Fibroblast of the conjunctiva (primary cell): ENCODE measurements at places on chromosomes 3 and 15.

GRCh38 chr3:71430941-71431552 lies 152.5 kb downstream of the FOXP1 start:
- no peak for DNase-seq

- peak; percentile 13 for DNase-seq
Measured at GRCh38 chr15:88465633-88466224, 1.5 kb downstream of the MRPL46 start.

GRCh38 chr3:80997622-80998021 lies 763.8 kb downstream of the GBE1 start:
- no peak for DNase-seq

DNA sequence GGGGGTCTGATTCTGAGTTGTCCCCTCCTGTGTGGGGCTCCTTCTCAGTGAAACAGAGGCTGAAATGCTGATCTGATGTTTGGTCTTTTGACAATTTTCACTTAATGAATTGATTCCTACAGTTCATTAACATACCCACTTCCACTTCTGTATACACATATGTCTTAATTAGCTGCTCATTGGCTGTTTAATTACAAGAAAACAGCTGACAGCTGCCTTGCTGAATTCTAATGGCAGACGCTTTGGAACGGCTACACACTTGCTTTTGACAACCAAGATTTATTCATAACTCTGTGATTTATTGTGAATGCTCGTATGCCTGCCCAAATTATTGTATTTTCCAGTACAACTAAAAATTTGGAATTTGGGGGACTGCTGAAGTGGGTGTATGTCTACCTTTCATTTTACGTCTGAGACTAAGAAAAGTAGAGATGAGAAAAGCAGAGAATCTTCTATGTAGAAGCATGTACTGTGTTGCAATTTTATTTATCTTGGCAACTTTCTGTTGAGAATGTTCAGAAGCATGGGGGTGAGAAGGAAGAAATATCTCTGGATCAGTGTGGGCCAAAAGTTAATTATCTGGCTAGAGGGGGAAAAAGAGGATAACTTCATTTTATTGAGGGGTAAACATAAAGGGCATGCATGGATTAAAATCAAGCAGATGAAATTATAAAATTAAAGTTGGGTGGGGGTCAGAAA lies 46.5 kb upstream of the ICE2 start:
- DNase-seq: no peak

- peak; percentile 75 for DNase-seq
Measured at GRCh38 chr3:127803619-127804018, 18.7 kb downstream of the MGLL start.

GRCh38 chr3:71423151-71423906 lies 160.2 kb downstream of the FOXP1 start:
- no peak for DNase-seq
